Mucosa of gallbladder (tissue), 1 donor: ENCODE measurements at places on chromosomes 12 and 14. TPM values are rescaled to one million over a fixed set of nuclear protein-coding genes. Genes with fewer than 3 reads are reported as not detected.

- DNase-seq = peak; percentile 65
These were observed 96.8 kb downstream of the EP400 start for GRCh38 chr12:132046561-132046960.

- DNase-seq = no peak
These were observed 126.1 kb downstream of the SLC38A6 start for GRCh38 chr14:61106959-61107641.

Gene PPP1R13B
- total RNA-seq = 54.0 TPM

- no peak for DNase-seq
These were observed 15.0 kb upstream of the MDM2 start for GRCh38 chr12:68792952-68793351.

DNA sequence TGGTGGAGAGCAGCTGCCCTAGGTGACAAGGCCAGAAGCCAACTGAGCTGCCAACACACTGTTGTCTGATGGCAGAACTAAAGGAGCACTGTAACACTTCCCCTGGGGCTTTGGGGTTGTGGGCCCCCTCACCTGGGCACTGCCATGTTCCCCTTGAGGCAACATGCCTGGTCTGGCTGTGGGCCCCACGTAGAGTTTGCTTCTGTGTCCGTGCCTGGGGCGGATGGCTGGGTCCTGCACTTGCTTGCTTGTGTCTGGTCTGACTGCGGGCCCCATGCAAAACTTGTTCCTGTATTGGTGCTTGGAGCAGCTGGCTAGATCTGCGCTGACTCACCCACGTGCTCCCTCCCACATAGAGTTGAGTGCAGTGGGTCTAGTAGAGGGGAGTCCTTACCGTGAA, 78.4 kb downstream of the MNAT1 start:
- no peak for DNase-seq

DNA sequence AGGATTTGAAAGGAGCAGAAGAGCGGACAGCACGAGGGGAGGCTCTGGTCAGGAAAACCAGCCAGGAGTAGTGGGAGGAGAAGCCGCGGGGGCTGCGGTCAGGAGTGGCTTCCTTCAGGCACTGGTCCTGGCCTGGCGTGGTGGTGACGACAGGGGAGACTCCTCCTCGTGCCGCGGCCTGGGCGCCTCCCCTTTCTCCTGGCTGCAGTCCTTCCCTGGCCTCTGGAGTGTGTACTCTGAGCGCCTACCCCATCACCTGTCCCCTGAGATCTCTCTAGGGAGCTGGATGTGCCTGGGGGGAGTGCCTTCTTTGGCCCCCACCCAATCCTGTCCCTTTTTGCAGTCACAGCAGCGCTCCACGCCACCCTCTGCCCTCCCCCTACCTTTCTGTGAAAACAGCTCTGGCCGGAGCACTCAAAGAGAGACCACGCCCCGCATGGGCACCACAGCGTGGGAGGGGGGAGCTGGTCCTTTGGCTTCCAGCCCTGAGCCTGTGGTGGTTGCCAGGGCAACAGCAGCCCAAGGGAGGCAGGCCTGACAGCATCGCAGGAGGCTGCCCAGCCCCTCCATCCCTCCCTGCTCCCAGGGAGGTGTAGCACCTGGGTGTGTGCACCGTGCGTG, 125.9 kb downstream of the CALM1 start:
- no peak for DNase-seq

DNA sequence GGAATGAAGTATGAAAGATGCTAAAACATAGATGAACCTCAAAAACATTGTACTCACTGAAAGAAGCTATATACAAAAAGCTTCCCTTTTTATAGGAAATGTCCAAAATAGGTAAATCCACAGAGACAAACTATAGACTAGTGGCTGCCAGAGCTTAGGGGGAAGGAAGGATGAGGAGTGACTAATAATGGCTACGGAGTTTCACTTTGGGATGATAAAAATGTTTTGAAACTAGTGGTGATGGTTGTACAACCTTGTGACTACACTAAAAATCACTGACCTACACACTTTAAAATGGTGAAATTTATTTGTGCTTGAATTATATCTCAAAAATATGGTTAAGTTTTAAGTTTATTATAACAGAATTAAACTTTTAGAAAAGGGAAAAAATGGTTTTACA, 37.1 kb upstream of the AMN1 start:
- DNase-seq = no peak

- no peak for DNase-seq
These were observed 355.6 kb downstream of the DAD1 start for GRCh38 chr14:22233377-22233776.

- no peak for DNase-seq
These were observed 24.7 kb downstream of the CLEC2D start for GRCh38 chr12:9694241-9694640.

- no peak for DNase-seq
These were observed 1592.4 kb upstream of the SEL1L start for GRCh38 chr14:83126076-83126475.

GRCh38 chr12:124396544-124397398, 101.9 kb downstream of the RFLNA start:
- peak; percentile 77 for DNase-seq

DNA sequence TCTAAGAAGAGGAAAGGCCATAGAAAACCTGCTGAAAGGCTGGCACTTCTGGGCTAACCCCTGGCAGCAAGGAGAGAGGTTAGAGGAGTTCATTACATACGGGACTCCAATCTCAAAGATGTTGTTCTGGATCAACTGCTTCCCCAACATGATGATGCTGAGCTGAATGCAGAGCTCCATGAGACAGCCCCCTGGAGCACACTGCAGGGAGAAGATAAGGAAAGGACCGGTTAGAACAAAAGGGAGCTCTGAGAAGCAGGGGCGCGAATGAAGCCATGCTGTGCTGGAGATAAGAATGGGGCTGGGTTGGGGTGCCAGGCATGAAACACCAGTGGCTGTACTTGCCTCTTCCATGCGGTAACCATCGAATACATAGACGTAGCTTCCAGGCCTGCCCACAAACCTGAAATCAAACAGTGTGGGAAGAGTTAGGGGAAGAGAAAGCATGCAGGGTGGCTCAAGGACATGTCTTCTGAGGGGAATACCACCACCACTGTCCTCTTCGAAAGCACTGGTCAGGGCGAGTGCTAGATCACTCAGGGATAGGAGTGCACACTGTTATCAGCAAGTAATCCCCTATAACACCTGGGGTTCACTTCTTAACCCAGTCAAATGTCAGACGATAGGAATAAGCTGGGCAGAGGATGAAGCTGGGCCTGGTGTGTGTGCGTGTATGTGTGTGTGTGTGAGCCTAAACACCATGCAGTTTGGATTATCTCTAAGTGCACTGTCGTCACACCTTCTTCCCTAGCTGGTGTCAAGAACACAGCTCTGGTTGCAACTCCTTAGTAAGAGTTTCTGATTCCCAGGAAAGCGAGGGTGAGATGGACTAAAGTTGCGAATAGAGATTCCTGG, 180.9 kb downstream of the NTF3 start:
- no peak for DNase-seq

DNA sequence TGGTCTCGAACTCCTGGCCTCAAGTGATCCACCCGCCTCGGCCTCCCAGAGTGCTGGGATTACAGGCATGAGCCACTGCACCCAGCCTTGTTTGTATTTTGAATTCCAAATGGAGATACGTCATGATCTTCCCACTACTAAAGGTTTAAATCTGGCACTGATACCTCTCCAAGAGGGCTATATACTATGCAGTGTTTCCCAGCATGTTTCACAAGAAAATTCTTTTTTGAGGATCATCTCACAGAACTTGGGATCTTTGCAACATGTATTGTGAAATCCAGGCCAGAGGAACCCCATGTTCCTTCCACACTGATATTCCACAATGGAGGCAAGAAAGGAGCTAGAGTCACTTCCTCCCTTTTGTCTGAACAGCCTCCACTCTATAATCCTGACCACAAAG, 112.7 kb downstream of the NT5DC3 start:
- no peak for DNase-seq

Gene KRT79
- total RNA-seq = not detected

- no peak for DNase-seq
These were observed 297.1 kb downstream of the PDZRN4 start for GRCh38 chr12:41485203-41485602.

DNA sequence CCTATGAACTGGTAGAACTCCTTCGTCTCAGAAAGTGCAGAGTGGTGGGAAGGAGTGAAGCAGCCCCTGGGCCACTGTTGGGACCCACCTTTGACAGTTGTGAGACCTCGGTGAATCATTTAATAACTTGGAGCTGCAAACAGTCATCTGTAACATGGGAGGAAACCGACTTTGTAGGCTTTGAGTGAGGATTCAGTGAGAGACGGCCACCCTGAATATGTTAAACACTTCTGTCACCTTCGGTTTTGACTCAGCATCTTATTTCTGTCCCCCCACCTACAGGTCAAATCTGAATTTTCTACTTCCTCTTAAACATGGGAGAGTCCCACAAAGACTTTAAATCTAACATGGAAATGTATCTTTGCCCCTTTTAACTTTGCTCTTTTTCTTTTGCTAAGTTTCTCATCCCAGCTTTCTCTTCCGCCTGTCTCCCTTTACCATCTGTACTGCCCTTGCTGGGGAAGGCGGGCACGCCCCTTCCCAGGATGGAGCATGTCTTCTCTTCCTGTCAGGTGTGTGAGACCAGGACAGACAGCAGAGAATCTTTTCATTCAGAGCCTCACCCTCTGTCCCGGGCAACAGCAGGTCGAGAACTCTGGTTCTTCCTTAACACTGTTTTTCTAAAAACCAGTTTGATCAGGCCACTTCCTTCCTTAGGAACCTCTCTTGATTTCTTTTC, 37.1 kb downstream of the ZC3H14 start:
- no peak for DNase-seq

DNA sequence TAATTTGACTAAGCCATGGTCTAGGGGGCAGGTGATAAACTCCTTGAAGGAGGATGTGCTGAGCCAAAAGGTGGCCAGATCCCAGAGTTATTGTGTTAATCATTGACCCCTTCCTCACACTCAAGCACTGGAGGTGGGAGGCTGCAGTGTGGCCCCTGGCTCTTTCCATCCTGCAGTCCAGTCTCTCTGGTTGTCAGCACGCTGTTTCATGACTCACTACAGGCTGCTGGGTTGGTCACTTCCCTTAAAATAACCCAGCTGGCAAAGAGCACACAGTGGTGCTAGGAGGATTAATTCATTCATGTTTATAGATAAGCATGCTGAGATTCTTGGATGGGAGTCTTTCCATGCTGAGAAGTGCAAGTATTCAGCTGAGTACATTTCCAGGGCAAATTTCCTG, 228.9 kb downstream of the ANO2 start:
- DNase-seq = no peak
